ENCODE measurements at places on chromosomes 11 and 22.

DNA sequence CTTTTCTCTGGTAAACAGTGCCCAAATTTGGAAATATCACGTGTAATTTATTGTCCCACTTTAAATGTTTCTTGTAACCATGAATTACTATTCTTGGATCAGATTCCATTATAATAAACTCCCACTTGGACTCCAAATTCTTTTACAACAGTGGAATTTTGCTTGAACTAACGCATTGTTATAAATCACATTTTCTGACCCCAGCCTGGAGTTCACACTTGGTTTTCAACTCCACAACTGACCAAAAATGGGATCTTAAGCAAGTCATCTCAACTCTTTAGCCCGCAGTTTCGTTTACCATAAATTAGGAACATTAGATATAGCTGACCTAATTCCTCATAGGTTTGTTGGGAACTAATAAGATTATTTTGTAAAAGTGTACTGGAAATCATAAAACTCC, 336.8 kb upstream of the NCAM1 start:
- DNase-seq, result no peak

GRCh38 chr11:104907521-104908185, 9.4 kb upstream of the CASP12 start:
- DNase-seq, result no peak

- peak; percentile 88 for DNase-seq
Measured at GRCh38 chr22:30802202-30803166, 107.8 kb downstream of the OSBP2 start.

DNA sequence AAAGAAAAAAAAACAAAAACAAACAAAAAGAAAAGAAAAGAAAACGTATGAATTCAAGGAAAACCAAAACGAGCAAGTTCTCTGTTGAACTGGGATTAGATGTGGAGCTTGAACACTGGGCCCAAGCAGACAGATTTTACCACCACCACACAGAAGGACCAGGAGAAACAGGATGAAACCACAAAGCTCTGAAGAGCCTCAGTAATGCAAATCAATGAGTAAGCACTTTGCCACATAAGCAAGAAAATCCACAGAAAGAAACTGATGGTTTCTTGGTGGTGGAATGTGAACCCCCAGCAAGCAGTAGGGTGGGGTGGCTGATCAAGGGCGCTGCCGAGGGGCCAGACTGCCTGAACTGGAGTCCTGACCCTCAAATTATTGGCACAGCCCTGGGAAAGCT, 50.9 kb upstream of the NFRKB start:
- no peak for DNase-seq

DNA sequence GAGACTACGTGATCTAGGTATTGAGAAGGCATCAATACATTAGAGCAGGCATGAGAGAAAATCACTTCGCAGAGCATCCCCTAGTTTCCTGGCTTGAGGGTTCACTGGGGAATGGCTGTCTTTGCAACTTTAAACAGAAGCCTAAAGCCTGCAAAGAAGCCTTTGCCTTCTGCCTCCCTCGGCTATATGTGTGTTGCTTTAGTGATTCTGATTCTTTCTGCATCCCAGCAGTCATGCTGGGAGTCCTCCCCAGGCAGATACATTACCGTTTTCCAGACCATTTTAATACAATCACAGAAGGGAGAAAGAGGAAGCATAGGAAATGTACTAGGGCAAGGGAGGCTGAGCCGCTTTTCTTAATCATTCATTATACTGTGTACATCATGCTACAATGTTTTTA, 773.2 kb upstream of the LRRC4C start:
- no peak for DNase-seq

GRCh38 chr11:86726118-86726753, 53.8 kb upstream of the ME3 start:
- DNase-seq, result no peak

DNA sequence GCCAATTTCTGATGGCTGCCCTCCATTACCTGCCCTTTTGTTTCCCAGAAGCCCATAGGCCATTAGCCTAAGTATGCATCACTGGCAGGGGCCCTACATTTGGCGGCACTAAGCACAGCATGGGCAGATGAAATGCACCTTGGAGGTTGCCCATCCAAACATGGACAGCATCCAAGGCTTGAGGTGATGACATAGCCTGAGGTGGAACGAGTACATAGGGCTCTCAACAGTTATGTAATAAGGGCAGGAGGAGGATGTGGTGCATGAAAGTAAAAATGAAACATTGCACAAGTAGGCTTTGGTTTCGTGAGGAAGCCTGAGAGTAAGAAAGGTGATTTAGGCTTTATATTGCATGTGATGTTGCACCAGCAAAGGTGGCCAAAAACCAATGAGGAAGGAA, 148.1 kb downstream of the FAM76B start:
- peak; percentile 2 for DNase-seq

DNA sequence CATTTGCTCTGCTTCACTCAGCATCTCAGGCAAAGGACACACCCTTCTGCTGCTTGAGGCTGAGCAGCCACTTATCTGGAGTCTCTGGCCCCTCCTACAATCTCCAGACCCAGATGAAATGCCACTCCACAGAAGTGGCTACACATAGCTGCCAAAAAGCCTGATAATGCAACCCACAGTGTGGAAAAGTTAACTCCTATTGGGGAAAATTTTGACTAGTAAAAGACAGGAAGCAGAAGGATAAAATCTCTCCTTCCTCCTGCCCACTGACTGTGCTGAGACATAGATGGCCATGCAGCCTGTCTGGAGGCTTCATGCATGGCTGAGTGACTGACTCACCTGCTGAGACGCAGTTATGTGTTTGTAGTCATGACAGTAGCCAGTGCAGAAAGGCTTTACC, 92.3 kb upstream of the TEAD1 start:
- DNase-seq, result peak; percentile 72

- no peak for DNase-seq
Measured at GRCh38 chr11:34411791-34412190, 26.9 kb upstream of the CAT start.

GRCh38 chr11:118265954-118266353, 1.9 kb upstream of the MPZL2 start:
- DNase-seq, result no peak

- no peak for DNase-seq
Measured at GRCh38 chr11:102882389-102883024, 7.7 kb upstream of the MMP12 start.

- peak; percentile 40 for DNase-seq
Measured at GRCh38 chr11:68031144-68031464, 623 bp downstream of the NDUFS8 start.

DNA sequence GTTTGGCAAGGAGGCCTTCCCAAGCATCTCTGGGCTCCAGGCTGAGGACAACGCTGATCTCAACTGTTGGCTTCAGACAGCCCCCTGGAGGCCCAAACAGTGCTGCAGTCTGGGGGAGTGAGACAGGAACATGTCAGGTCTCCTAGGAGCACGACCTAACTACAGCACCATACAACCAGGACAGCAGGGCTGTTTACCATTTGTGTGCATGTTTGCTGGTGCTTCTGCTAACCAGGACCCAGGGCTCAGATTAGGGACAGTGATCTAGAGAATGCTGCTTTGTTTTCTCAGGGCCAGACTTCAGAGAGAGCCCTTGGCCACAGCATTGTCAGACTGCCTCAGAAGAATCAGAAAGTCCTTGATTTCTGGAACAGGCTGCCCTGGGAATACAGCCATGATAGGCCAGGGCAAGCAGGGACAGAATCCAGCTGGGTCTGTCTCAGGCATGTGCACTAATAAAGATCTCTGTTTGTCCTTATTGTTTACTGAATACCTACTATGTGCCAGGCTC, 126.5 kb downstream of the VPREB1 start:
- no peak for DNase-seq

DNA sequence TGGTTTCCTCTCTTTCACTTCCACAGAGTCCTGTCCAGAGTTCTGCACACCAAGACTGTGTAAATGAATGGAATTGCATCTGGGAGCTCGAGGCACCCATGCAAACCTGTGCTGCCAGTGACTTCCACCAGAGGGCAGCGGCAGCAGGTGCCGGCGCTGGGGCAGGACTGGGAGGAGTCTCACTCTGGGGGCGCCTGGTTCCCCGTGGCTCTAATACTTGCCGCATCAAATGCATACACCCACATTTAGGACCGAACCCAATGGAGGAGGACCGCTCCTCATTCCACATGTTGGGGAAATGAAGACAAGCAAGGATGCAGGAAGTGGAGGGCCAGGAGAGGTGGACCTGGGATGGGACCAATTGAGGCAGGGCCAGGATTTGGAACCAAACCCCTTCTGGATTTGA, 1.1 kb upstream of the CD6 start:
- peak; percentile 42 for DNase-seq

GRCh38 chr11:77182542-77183430, 54.7 kb downstream of the MYO7A start:
- DNase-seq, result no peak

- DNase-seq, result no peak
Measured at GRCh38 chr11:114269498-114269897, 26.7 kb upstream of the NNMT start.

DNA sequence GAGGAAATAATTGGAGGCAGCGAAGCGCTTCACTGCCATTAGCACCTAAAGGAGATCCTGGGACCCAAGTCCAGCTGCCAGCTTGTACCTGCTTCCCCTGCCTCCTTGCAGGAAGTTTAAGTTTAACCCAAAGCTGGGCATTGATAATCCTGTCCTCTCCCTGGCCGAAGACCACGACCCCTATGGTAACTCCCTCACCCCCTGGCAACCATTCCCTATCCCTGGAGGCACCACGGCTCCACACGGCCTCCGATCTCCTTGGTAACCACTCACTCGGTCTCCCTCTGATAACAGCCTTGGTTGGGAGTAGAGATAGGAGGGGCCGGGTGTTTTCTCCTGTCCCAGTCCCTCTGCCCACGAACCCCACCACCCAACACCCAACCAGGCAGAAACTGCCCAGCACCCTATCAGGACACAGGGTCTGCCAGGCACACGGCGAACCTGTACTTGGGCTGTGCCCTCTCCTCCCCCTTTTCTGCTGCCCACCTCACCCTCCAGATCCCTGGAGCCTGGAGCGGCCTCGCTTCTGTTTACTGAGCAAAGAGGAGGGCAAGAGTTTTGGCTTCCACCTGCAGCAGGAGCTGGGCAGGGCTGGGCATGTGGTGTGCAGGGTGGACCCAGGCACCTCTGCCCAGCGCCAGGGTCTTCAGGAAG, 833 bp downstream of the NHERF4 start:
- DNase-seq, result no peak

DNA sequence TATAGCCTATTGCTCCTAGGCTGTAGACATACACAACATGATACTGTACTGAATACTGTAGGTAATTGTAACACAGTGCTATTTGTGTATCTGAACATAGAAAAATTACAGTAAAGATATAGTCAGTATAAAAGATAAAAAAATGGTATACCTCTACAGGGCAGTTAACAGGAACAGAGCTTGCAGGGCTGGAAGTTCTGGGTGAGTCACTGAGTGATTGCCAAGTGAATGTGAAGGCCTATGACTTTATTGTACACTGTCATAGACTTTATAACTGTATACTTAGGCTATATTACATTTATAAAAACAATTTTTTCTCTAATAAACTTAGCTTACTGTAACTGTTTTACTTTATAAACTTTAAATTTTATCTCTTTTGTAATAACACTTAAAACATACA, 332.4 kb upstream of the ARHGAP42 start:
- no peak for DNase-seq

DNA sequence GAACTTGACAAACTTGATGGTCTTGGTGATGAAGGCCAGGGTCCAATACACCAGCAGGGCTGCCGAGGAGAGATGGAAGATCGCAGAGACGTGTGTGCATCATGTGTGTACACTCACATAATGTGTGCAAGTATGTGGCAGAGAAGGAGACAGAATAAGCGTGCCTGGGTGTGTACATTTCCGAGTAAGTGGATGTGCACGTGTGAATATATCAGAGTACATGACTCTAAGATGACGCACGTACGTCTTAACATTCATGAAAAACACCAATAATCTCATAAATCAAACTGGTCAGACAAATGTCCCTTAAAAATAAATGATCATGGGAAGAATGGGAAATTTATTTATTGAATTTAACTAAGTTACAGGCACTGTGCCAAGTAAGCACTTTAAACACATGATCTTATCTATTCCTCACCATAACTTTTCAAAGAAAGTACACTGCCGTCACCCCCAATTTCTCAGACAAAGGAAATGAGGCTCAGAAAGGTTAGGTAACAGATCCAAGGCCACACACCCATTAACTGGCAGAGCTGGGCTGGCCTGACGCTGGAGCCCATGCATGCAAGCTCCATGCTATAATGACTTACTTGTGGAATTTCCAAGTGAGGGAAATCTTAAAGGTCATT, 13.0 kb downstream of the ABCC8 start:
- no peak for DNase-seq

GRCh38 chr11:94322501-94322900, 18.1 kb downstream of the IZUMO1R start:
- no peak for DNase-seq

DNA sequence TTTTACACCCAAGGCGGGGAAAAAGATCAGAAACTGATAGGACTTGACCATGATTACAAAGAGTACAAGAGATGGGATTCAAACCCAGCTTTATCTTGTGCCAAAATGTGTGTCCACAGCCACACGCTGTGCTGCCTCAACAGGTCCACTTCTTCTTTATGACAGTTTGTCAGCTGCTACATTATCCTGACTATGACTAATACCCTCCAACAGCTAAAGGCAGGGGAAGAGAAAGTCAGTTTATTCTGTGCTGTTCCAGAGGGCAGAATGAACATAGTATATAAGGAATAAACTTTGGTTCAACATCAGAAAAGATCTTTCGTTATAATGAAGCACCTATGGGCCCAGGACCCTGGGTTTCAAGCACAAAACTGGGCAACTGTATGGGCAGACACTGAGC, 668.2 kb upstream of the TENM4 start:
- DNase-seq, result no peak

- no peak for DNase-seq
Measured at GRCh38 chr11:60966890-60967289, 4.6 kb upstream of the CD6 start.

- DNase-seq, result peak; percentile 21
Measured at GRCh38 chr11:122895563-122895962, 13.0 kb downstream of the JHY start.

GRCh38 chr11:9530901-9531625, 42.4 kb upstream of the WEE1 start:
- DNase-seq, result no peak

GRCh38 chr11:17579451-17579850, 32.4 kb downstream of the OTOG start:
- no peak for DNase-seq

DNA sequence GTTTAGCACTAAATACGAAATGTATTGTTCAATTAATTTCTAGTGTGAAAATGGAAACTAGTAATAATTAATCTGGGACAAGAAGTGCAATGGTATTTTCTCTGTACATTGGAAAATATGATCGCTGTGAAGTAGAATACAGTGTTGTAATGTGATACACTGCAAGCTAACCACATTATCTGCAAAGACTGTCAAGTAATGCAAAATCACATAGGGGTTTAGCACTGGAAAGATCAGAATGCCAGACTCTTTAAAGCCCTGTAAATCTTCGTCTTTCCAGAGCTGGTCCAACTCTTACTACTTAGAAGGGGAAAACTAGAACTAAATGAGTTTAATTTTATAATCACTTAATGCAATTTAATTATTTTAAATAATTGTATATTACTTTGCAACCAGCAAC, 544.5 kb upstream of the ANO3 start:
- DNase-seq, result no peak

All from cardiac fibroblast (primary cell).